ENCODE measurements at places on chromosomes 7 and 10.

DNA sequence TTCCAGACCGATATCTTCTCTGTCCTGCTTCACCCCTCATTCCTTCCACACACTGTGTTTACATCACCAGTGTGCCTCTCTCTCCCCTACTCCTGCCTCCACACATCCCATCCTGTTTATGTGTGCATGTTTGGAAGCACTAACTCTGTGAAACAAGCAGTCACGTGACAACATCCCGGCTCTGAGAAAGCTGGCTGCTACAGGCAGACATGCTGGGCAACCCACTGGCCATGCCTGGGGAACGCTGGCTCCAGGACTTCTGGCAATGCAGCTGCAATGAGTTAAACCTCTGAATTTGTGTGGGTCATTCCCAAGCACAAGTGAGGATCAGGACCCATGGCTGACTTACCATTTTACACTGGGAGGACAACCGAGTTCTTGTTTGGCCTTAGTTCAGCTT, 74.0 kb downstream of the WNT2 start:
- DNase-seq, result no peak

- no peak for DNase-seq
These were observed 288.9 kb upstream of the KLF6 start for GRCh38 chr10:4073912-4074311.

- DNase-seq, result no peak
These were observed 107.4 kb downstream of the ZRANB1 start for GRCh38 chr10:125049216-125049881.

DNA sequence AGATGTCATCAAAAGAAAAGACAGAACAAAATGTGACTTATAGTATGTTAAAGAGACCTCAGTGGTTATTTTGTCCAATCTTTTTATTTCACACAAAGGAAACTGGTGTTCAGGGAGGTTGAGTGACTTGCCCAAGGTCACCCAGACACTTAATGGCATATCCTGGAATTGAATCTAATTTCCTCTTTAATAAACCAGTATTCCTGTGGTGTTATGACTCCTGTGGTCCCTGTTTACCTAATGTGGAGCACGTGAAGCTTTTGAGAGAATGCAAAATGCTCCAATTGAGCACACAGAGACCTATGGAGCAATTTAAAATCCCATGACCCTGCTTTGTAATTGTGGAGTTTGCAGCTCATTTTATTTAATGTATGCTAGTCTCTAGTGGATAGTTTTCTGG, 251.9 kb downstream of the REEP3 start:
- DNase-seq, result no peak

- DNase-seq, result no peak
These were observed 29.1 kb downstream of the CBLL1 start for GRCh38 chr7:107773027-107773426.

- DNase-seq, result no peak
These were observed 74.3 kb downstream of the SAMD9 start for GRCh38 chr7:93043385-93043985.

DNA sequence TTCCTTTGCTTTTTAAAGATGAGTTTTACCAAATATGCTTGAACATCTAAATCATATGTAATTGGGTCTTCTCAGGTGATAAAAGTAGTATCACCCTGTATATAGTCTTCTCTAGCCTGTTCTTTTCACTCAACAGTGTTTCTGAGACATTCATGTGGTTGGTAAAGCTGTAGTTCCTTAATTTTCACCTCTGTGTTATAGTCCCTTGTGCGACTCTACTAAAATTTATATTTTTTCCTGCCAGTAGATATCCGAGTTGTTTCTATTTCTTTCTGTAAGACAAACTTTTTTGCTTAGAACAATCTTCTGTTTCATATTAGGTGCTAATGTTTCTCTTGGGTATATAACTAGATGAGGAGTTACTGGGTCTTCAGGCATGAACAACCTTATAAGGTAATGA, 35.6 kb downstream of the SYPL1 start:
- DNase-seq, result no peak

DNA sequence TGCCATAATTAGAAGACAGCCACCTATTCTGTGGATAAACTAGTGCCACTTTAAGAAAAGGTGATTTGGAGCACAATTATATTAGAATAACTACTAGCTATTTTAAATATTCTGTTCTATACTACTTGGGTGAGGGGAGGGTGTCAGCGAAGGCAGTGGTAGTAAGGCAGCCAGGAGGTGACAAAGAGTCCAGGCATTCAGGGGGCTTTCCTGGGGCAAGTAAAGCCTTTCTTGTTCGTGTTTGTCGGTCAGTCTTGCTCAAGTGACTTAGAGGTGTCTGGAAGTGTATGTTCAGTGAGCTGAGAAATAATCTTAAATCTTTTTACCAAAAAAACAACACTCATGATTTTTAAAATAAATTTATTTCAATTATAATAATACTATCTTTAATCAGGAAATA, 34.4 kb downstream of the ADD3 start:
- no peak for DNase-seq

- DNase-seq, result no peak
These were observed 1.2 kb downstream of the SORCS1 start for GRCh38 chr10:107163076-107163855.

GRCh38 chr7:20188567-20188966, 28.6 kb downstream of the MACC1 start:
- no peak for DNase-seq

DNA sequence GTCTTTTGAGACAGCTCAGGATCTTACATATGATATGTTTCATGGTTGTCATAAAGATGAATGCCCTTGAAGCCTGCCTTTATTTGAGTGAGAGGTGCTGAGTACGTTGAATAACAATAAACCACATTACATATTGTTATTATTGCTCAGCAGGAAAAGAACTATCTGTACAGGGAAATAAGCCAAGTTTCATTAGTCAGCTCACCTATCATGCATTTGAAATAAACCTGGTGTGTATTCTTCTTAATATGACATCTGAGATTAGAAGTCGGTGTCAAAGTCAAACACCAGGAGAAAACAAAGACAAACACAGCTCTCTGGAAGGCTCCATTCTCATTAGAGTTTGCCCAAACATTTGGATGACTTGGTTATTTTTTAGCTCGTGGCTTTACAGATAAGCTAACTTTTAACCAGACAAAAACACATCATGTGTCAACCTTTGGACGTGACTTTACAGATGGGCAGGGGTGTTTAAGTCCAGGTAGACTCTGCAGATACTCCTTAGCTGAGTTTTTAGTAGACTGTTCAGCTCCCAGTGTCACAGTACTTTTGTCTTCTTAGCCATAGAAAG, 71.2 kb upstream of the AOAH start:
- no peak for DNase-seq

DNA sequence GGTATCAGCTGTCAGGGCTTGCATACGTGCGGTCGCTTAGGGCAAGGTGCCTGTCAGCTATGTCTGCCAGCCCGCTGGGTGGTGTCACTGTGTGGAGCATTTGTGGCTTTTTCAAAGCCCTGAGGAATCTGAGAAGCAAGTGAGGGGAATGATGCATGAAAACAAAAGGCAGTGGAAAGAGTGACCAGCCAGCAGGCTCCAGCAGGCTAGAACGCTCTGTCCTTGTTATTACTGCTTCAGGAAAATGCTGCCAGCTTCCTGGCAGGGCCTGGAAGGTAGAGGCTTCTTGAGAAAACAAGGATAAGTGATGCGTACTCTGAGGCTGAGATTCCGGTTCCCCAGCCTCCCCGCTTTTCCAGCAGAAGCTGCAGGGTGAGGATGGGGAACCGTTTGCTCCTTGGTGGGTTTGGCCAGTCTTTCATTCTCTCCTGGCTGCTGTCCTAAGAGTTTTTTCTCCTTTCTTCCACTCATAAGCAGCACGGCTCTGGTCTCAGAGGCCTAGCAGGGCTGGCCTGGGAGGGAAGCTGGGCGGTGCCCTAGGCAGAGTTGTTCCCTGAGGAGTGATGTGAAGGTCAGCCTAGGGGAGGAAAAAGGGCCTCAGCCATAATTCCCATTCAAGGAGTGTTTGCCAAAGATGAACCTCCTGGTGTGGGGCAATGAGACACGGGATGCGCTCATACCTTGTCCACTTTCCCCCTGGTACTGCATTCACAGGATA, 42.8 kb upstream of the MKLN1 start:
- no peak for DNase-seq

- no peak for DNase-seq
These were observed 53.5 kb upstream of the VIPR2 start for GRCh38 chr7:159198016-159198724.

DNA sequence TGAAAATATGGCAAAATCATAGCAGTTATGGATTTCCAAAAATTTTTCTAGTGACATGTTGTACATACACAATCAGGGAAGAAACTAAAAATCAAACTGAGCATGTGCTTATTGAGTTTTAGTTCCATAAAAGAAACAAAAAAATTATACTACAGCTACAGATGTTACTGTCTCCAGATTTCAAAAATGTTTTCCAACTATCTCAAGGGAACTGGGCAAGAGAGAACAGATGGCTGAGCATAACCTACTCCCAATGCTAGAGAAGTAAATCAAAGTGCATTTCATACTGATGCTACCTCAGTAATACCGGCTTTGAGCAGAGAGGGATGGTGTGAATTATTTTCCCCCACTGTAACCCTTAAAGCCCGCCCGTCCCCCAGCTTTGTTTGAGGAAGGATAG, 40.7 kb upstream of the KMT2C start:
- DNase-seq, result no peak

GRCh38 chr10:48638739-48639527, 34.1 kb upstream of the ARHGAP22 start:
- DNase-seq, result no peak

- no peak for DNase-seq
These were observed 992 bp upstream of the MGMT start for GRCh38 chr10:129465796-129466702.

GRCh38 chr10:72784551-72785351, 92.8 kb downstream of the MCU start:
- no peak for DNase-seq

DNA sequence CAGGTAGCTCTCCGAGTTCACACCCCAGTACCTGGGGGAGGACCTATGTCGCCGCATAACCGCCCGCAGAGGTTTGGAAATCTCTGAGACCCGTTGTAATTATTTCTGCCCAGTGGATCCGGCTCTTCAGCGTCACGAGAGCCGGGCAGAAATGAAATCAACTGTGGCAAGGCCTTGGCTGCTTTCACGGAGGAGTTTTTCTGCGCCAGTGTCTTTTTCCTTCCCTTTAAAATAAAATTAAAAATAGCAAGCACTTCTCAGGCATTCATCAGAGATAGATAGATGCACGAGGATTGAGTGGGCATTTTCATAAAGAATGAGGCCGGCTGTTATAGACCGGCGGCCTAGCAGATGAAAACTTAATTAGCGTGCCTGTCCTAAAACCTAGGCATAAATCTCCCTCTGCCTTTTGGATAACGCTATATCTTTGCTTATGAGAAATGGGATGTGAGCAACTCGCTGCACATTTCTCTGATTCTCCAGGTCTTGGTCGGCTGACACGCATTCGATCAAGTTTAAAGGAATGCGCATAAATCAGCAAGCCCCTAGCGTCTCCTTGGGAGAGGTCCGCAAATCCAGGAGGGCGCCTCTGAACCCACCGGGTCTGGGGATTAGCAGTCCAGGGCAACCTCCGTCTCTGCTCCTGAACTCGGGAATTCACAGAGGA, 6.4 kb downstream of the HOXA13 start:
- DNase-seq, result no peak

GRCh38 chr7:123715198-123715597, 33.6 kb downstream of the WASL start:
- no peak for DNase-seq

GRCh38 chr7:116249969-116250553, 39.7 kb downstream of the TES start:
- no peak for DNase-seq

GRCh38 chr7:3259711-3260400, 41.2 kb upstream of the SDK1 start:
- DNase-seq, result no peak

GRCh38 chr10:46019177-46019528, 11.3 kb downstream of the NCOA4 start:
- DNase-seq, result no peak

DNA sequence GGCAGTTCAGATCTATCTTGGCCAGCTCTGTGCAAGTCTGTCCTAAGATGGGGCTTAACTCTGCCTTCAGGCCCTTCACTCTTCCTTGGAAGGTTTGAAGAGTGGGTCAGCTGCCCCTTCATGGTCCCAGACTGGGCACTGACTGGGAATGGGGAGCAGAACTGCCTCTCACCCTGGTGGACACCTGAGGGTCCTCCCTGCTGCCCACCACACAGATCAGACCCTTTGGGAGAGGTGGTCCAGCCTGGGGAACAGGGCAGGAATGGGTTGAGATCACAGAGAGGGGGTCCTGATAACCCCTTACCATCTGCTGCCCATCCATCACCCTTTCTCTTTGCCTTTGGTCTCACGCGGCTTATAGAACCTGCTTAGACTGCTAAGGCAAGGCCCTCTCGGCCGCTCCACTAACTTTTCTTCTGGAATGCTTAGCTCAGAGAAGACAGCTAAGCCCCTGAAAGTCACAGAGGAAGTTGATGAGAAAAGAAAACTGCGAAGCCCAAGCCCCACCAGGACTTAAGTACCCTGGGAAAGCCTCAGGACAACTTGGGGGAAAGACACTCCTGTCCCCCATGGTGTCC, 402 bp upstream of the CDHR1 start:
- no peak for DNase-seq

- DNase-seq, result no peak
These were observed 11.7 kb upstream of the HILPDA start for GRCh38 chr7:128443831-128444600.
